ENCODE measurements at places on chromosomes 5 and 9. TPM values are rescaled to one million over a fixed set of nuclear protein-coding genes. Genes with fewer than 3 reads are reported as not detected.

The LHX6 gene
- total RNA-seq: not detected

The OR1J2 gene
- total RNA-seq: not detected

The FBXL7 gene
- total RNA-seq: not detected

The KIF24 gene
- 5.3 TPM for total RNA-seq

The KIF4B gene
- total RNA-seq: 0.07 TPM

The TRPM3 gene
- total RNA-seq: not detected

The GHR gene
- 0.05 TPM for total RNA-seq

The MRPS30 gene
- 43.7 TPM for total RNA-seq

The QRFP gene
- not detected for total RNA-seq

The GAS1 gene
- 0.20 TPM for total RNA-seq

The NEUROG1 gene
- not detected for total RNA-seq

The PCDHA1 gene
- not detected for total RNA-seq

The GRXCR2 gene
- total RNA-seq: not detected

The OLFML2A gene
- not detected for total RNA-seq

The LHFPL2 gene
- total RNA-seq: 0.46 TPM

The ANKRD18A gene
- total RNA-seq: 5.0 TPM

The WWC1 gene
- total RNA-seq: not detected

The TMEM215 gene
- total RNA-seq: not detected

The PDE6A gene
- total RNA-seq: not detected

The FAM81B gene
- total RNA-seq: not detected

The KIAA0825 gene
- total RNA-seq: 2.1 TPM

The SPATA31E1 gene
- not detected for total RNA-seq

The AFAP1L1 gene
- total RNA-seq: not detected

The SOHLH1 gene
- total RNA-seq: not detected

The IFNA13 gene
- not detected for total RNA-seq

The PCSK1 gene
- total RNA-seq: not detected

The LCN15 gene
- total RNA-seq: not detected

The UBLCP1 gene
- total RNA-seq: 31.9 TPM

The HABP4 gene
- 7.0 TPM for total RNA-seq

The BRD8 gene
- 53.6 TPM for total RNA-seq

The OTP gene
- total RNA-seq: not detected

The PDLIM4 gene
- 0.74 TPM for total RNA-seq

The MARVELD2 gene
- total RNA-seq: 0.17 TPM
